ENCODE measurements at places on chromosomes 11 and 22.
A peak's percentile ranks its signal among the peaks of the same experiment; 100 is the strongest.

DNA sequence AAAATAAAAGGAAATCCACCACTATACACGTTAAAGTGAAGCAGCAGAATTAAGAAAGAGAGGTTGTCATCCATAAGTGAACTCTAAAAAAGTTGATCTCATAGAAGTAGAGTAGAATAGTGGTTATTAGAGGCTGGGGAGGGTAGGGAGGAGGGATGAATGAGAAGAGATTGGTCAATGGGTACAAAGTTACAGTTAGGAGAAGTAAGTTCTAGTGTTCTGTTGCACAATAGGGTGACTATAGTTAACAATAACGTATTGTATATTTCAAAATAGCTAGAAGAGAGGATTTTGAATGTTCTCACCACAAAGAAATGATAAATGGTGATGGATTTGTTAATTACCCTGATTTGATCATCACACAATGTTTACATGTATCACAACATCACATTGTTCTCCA lies 72.0 kb downstream of the CD82 start:
- DNase-seq: no peak

DNA sequence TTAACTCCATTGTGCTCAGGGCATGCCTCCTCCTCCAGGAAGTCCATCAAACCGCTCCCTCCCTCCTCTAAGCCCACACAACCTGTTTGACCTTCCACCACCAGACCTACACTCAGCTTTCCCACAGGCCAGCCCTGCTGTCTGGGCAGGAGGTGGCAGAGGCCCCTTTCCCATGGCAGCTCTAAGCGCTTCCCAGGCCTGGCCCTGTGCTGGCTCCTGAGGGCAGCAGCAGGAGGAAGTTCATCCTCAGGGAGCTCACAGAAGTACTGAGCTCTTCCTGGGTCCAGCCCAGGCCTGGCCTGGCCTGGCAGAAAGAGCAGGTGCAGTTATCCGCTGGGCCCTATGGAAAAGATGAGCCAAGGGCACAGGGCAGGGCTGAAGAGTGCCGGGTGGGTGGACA lies 31.4 kb downstream of the ARAP1 start:
- DNase-seq: no peak

- no peak for DNase-seq
Observed at GRCh38 chr11:1746511-1746931, 3.9 kb downstream of the IFITM10 start.

DNA sequence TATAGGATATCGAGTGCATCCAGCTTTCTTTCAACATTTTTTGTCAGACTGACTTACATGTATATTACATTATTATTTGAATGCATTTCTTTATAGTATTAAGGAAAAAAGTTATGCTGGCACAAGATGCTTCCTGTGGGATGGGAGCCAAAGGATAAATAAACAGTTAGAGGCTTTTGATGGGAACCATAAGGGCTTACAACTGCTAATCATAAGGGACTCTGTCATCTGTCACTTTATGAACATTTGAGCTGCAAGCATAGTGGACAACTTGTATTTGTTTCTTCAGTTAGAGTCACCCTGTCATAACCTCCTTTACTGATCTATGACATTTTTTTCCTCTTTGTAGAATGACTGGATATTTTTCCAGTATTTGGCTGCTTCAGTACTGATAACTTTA lies 132.4 kb upstream of the CHORDC1 start:
- DNase-seq: no peak

- no peak for DNase-seq
Observed at GRCh38 chr11:19978668-19979518, 181.4 kb downstream of the DBX1 start.

DNA sequence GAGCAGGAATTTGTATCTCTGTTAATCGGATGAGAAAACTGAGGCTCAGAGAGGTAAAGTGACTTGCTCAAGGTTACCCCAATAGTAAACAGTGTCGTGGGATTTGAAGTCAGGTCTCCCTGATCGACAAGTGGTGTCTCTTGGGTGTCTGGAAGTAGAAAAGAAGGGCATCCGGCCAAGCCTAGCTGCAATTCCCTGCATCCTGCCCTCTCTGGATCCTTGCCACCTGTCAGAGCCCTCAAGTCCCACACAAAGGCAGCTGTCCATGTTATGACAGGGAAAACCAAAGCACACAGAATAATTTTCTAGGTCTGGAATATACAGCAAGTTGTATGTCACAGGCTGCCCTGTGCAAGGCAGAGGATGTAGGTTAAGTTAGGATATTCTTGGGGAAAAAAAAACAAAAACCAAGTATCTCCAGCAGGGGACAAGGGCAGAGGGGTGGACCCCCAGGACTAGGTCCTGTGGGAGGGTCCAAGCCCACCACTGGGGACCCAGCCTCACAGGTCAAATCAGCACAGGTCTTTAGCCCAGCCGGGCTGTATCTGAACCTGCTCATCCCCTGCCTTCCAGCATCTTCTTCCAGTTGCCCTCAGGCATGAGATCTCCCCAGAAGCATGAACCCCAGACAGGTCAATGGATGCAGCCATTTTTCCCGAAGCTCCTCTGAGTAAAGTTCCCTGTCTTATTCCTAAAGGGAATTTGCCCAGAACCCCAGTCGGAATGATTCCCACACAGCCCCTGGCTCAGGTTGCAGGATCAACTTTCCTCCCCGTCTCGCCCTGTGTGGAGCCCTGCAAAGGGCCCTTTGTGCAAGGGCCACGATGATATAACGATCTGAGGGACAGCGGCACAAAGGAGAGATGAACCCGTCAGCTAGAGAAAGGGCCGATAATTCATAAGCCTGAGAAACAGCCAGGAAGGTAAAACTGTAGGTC lies 15.0 kb downstream of the USH1C start:
- no peak for DNase-seq

- DNase-seq: no peak
Observed at GRCh38 chr11:63610604-63611394, 3.4 kb downstream of the PLAAT3 start.

DNA sequence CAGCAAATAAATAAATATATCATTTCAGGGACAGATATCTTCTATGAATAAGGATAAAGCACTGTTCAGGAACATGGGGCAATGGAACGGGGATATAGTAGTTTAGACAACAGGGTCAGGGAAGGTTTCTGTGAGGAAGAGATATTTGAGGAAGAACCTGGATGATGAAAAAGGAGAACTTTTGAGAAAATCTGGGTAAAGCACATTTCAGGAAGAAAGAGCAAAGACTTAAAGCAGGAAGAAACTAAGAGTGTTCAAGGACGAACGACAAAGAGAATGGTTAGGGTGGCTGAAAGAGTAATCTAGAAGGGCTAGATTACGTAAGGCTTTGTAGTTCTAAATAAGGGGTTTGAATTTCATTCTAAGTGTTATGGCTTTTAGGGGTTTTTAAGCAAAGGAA lies 12.7 kb downstream of the DDI1 start:
- DNase-seq: no peak

DNA sequence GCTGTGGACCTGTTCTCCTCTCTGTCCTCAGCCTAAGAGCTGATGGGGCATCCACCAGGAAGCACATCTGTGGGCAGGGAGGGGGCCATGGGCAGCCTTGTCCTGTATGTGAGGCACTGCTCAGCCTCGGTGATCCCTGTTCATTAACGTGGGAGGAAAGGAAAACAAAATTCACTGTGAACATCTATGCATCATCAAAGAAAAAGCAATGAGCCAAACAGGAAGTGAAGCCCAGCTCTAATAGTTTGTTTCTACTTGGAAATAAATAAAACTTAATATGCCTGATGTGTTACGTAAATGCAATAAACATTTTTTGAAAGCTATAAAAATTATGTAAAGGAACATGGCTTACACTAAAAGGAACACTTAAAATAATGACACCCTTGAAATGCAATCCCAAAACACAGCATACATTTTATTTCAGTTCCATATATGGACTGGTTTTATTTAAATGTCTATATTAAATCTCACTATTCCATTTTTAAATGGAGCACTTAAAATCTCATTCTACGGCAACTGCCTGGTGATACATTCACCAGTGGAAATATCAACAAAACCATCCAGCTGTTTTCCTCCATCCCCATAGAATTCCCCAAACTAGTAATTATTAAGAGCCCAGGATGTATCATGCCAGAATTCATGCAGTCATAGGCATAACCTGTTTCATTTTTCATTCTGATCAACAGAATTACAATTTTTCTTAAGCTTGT lies 78.3 kb downstream of the ZNF280B start:
- no peak for DNase-seq

DNA sequence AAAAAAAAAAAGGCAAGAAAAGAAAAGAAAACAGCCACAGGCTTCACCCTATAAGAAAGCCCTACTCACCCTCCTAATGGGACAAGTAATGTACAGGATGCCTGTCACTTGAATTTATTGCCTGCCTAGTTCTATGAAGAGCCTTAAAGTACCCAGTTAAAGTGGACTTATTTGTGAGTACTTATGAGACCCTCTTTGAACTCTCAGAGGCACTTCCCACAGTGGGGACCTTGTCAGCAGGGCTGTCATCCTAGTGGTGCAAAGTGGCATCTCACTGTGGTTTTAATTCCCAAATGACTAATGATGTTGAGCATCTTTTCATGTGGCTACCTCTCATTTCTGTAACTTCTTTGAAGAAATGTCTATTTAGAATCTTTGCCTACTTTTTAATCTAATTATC lies 41.8 kb upstream of the BARX2 start:
- DNase-seq: no peak

DNA sequence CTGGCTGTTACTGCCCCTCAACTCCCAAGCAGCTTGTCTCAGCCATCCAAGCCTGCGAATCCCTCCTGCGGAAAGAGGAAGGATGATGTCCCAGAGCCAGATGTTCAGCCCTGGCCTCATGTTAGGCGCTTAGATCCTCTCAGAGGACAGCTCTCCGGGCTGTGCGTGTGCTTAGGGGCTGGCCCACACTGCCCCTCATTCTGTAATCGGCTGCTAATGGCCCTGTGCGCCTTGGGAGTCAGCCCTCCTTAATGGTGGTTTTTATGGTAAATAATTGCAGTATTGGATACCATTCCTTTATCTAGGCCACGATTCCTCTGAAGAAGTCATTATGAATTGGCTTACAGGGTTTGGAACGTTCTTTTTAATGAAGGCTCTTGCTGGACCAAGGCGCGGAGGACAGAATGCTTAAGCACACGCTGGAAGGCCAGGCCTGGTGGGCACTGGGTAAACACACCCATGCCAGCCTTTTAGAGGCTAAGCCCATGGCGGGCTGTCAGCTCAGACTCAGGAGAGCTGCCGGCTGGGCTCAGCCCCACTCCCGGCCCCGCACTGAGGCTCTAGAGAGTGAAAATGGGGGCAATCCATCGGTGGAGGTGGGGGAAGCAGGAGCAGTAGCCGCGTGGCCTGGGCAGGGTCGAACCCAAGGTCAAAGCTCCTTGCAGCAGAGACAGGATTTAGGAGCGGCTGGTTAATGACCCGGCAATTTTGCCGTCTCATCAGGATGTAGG lies 1157.5 kb downstream of the BRD1 start:
- no peak for DNase-seq

GRCh38 chr11:120801801-120802689 lies 221.9 kb upstream of the TBCEL start:
- peak; percentile 7 for DNase-seq

- DNase-seq: no peak
Observed at GRCh38 chr11:65897020-65897471, 3.1 kb downstream of the FOSL1 start.

GRCh38 chr11:73559743-73560142 lies 38.2 kb downstream of the FAM168A start:
- no peak for DNase-seq
